Stimulated activated CD8-positive, alpha-beta memory T cell treated with anti-CD3 and anti-CD28 coated beads, Interleukin-4, amount 100 ng/mL, for 24 hours (primary cell): ENCODE measurements at places on chromosomes 6 and 20.

- DNase-seq = no peak
Measured at GRCh38 chr6:31794866-31795615, 511 bp downstream of the VARS1 start.

DNA sequence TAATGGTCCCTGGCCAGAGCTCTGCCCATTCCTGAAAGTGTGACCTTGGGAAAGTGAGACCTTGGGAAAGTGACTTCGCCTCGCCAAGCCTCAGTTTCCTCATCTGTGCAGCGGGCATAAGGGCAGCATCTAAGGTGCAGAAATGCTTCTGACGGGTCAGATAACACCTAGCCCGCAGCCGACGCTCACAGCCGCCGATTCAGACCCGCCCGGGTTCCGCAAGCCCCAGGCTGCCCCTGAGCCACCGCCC is 486 bp downstream of the FKBP1A start:
- no peak for DNase-seq

GRCh38 chr6:44309092-44309491 is 4.1 kb downstream of the AARS2 start:
- no peak for DNase-seq

- no peak for DNase-seq
Measured at GRCh38 chr20:44174996-44175765, 11.8 kb downstream of the JPH2 start.

GRCh38 chr6:45513213-45513618 is 135.5 kb upstream of the SUPT3H start:
- DNase-seq = no peak

GRCh38 chr6:25309886-25310285 is 30.7 kb downstream of the CARMIL1 start:
- DNase-seq = no peak
